ENCODE measurements at places on chromosomes 1 and 21.

DNA sequence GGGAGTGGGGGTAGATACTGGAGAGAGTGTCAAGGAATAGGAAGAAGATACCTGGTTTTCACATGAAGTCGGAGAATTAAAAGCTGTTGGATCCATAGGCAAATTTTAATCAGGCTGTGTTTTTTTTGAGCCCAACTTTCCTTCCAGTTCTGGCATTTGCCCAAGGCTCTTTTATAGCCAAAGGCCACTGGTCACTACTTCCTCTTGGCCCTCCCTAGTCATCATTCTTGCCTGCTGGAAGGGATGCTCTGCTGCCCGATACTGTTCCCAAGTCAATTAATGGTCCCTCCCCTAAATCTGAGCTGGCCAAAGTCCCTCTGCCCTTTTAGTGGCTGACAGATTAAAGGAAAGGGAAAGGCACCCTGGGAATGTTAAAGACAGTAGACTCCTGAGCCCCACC lies 102.8 kb upstream of the ZNF648 start:
- no peak for DNase-seq

DNA sequence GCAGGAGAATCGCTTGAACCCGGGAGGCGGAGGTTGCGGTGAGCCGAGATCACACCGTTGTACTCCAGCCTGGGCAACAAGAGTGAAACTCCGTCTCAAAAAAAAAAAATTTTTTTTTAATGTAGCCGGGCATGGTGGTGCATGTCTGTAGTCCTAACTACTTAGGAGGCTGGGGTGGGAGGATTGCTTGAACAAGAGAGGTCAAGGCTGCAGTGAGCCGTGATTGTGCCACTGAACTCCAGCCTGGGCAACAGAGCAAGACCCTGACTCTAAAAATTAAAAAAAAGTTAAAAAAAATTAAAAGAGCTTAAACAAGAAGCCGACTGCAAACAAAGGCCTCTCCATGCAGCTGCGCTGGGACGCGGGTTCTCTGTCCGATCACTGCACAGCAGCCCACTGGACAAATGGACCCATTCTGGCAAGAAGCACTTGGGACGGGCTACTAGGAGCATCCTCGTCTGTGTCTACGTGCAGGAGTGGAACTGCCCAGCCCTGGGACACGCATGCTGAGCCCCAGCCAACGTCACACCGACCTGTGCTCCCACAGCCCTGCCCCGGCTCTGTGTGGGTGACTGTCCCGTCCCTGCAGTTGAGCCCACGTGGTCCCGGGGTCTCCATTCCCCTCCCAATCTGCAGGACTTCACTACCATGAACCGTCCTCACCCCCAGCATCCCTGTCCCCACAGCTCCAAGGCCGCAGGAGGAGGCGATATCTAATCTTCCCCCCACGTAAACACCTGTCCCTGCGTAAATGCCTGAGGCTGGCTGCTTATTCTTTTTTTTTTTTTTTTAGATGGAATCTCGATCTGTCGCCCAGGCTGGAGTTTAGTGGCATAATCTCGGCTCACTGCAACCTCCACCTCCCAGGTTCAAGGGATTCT lies 12.3 kb downstream of the SLC35E2B start:
- DNase-seq = no peak

- DNase-seq = no peak
Observed at GRCh38 chr1:15965228-15965767, 10.6 kb downstream of the ZBTB17 start.

DNA sequence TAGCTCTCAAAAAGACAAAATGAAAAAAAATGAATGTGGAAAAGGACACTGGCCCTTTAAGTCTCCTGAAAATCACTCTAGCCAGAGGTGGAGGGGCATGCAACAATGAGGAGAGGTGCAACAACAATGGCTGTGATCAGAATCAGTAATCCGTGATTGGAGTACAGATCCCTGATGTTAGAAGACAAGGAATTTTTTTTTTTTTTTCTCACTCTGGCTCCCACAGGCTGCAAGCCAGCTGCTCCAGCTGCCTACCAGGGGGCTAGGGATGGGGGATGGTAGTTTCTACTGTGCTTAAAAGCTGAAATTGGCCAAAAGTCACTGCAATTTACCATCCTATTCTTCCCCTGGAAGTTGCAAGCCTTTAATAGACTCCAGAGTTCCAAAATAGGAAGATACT lies 54.5 kb downstream of the STYXL2 start:
- no peak for DNase-seq

DNA sequence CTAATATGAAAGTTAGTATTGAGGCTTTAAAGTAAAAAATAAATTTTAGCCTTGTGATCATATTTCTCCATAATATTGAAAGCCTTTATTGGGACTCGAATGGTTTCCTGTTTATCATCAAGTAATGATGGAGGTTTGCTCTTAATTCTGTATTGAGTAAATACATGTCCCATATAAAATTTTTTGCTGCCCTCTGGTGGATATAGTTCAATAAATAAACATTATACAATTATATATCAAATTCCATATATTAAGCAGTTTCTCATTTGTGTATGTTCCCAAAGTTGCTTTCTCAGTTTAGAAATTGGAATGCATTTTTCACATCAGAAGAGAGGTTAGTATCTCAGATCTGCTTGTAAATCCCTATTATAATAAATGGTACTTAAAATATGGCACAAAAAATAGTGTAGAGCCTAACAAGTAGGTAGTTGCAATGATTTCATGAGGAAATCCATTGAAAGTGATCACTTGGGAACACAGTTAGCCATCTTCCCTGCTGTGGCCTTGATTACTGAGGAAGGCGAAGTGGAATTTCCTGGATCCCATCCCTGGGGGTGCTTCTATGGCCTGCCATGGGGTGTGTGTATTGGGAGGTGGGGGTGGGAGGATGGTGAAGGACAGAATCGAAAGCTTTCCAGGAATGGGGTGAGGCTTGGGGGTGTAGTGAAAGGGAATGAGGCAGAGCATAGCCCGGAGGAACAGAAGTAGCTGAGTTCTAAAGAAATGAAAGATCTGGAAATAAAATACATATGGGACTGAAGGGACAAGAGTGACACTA lies 84.1 kb upstream of the C21orf91 start:
- no peak for DNase-seq

DNA sequence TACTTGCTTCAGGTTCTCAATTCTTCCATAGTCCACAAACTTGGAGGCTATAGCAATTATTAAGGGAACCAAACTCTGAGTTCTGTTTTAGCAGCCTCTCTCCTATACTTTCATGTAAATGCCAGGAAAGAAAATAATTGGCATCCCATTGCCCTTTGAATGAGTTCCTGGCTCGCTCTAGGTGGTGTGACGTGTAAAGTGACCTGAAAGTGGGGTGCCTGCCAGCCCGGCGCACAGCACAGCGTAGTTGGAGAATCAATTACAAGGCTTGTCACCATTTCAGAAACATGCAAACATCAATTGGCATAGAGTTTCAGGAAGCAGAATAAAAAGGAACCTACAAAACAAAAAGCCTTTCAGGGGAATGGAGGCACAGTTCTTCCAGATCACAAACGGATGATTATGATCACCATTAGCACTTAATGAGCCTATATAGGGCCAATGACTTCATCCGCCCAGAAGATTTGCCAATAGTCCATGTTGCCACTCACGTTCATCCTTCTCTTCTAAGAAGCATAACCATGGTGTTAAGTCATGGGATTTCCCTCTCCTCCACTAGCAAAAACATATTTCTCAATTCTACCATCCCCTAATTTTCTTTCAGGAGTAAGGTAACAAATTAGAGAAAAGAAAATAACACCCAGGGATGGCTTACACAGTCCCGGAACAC lies 354.6 kb upstream of the ADGRL2 start:
- DNase-seq = no peak

All from activated CD8-positive, alpha-beta memory T cell treated with anti-CD3 and anti-CD28 coated beads for 1 hour (primary cell).